ENCODE measurements at places on chromosomes 6 and 20.

DNA sequence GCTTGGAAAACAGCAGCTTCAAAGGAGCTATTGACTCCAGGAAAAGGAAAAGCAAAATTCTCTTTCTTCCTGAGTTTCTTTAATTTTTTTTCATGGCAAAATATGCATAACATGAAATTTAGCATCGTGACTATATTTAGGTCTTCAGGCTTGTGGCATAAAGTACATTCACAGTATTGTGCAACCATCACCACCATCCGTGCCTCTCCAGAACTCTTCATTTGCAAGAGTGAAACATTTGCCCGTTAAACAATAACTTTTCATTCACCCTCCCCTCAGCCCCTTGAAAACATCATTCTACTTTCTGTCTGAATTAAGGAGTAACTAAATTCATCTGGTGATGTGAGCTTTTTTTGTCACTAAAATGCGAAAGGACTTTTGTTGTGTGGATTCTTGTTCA lies 251.7 kb downstream of the PHACTR1 start:
- no peak for DNase-seq

DNA sequence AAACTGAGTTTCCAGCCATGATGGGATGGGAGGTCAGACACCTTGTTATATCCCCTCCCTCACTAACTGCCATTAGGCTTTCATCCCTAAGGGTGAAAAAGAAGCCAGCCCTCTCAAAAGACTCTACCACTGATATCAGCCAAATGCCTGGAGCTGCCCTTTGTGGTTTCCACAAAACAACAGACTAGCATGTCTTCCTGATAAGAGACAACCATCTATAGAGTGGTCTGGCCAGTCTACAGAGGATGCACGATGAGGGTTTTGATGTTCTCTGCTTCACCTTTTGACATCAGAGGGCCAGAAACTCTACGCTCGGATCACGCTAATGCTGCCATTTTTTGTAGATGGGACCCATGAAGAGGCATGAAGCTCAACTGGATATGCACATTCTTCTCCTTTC lies 61.7 kb upstream of the ARHGAP18 start:
- DNase-seq: no peak

- DNase-seq: no peak
Measured at GRCh38 chr6:82951935-82952334, 113.7 kb downstream of the UBE3D start.

DNA sequence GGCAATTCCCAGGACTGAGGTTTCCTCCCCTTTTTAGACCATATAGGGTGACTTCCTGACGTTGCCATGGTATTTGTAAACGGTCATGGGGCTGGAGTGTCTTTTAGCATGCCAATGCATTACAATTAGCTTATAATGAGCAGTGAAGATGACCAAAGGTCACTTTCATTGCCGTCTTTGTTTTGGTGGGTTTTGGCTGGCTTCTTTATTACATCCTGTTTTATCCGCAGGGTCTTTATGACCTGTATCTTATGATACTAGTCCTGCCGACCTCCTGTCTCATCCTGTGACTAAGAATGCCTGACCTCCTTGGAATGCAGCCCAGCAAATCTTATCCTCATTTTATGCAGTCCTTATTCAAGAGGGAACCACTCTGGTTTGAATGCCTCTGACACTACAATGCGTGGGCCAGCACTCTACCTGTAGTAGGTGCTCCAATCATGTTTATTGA lies 190.1 kb downstream of the KCNQ5 start:
- peak; percentile 26 for DNase-seq

DNA sequence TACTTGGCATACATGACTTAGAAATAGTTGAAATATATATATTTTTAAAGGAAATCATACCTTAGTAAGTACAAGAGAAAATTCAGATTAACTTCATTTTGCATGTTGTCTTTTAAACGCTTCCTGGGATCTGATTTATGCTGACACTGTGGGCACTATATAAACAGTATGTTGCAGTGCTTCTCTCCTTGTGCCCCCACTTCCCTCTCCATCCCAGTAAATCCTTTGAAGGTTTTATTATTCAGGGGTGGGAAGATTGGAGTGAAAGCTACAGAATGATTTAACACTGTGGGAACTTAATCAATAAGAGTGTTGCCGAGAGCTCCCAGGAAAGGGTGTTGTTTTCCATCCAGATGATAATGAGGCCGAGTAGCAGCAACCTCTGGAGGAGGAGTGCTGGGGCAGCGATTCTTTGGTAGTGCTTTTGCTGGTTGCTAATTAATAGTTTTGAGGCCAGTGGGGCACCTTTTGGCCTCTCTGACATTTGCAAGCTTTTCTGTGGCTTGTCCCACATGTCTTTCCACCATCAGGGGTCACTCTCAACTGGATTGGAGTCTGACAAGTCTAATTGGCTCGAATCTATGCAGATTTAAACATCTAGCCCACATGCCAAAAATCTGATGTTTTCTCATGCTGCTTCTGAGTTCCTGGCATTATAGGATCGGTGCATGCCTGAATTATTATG lies 183.0 kb upstream of the MMS22L start:
- DNase-seq: no peak

DNA sequence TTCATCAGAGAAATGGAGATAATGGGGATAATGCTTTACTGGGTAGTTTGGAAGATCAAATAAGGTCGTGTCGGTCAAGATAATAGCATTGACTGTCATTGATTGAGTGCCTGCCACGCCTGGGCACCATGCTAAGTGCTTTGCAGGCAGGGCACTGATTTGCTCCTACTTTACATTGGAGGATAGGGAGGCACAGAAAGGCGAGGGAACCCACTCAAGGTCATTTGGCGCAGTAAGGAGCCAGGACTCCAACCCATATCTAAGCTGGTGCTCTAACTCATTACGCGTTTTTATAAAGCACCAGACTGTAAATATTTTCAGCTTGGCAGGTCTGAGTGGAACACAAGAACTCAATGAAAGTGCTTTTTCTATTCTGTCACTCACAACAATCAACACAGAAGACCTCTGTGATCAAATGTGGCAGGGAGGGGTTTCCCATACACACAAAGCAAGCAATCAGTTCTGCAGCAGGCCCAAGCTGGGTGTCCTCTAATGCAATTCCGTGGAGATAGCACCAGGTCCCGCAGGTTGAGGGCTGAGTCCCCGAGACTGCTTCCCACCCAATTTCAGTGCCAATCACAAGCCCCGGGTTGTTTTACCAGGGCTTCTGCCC lies 373.6 kb downstream of the CDH26 start:
- DNase-seq: no peak

- no peak for DNase-seq
Measured at GRCh38 chr6:7534192-7534591, 7.3 kb upstream of the DSP start.

- no peak for DNase-seq
Measured at GRCh38 chr6:170444811-170445211, 108.3 kb downstream of the PSMB1 start.

All from thyroid gland (tissue), 4 donors.